Kidney (tissue), 22 donors: ENCODE measurements at places on chromosomes 4 and X.
A peak's percentile ranks its signal among the peaks of the same experiment; 100 is the strongest.

GRCh38 chr4:27711041-27711440, 850.4 kb downstream of the STIM2 start:
- DNase-seq = no peak

DNA sequence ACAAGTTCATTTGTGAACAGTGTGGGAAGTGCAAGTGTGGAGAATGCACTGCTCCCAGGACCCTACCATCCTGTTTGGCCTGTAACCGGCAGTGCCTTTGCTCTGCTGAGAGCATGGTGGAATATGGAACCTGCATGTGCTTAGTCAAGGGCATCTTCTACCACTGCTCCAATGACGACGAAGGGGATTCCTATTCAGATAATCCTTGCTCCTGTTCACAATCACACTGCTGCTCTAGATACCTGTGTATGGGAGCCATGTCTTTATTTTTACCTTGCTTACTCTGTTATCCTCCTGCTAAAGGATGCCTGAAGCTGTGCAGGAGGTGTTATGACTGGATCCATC, 5.5 kb downstream of the SPRY1 start:
- DNase-seq = no peak

DNA sequence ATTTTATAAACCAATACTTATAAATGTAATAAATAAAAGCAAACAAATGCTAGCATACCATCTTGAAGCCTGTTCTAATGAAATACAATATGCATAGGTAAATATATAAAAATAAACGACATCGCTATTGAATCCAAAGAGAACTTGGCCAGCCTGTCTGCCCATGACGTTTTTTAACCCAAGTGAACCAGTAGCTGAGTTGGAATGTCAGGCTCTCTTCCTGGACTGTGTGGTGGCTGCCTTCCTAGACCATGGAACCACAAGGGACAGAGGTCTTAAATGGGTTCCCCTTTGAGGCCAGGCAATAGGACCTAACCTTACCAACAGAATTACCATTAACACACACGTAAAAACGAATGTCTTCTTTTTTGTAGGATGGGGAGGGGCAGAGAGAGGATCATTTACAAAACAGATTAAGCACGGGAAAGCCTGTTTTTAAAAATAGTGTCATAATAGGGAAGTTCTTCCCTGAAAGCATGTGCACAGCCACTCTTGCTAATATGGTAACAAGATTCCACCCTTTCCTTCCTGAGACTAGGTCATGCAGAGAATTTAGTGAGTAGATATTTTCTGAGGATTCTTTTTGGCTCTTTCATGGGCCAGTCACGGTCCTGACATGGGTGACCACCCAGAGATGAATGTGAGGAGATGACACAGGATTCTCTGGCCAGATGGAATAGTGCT, 69.4 kb upstream of the ACSL1 start:
- no peak for DNase-seq

DNA sequence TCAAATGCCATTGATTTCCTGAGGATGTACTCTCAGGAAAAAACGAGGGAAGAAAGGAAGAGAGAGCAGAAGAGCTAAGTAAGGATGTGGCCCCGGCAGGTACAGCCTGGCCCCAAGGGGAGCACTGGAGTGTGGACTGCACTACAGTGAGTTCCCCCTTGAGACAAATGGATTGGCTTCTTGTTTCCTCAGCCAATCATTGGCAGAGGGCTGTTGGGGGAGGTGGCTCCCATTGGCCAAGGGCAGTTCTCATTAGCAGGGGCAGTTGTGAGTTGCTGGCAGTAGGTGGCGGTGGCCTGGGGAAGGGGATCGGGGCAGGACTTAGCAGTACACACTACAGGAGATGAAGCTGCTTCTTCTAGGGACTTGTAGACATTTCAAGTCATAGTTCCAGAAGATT, 24.1 kb upstream of the OCIAD2 start:
- DNase-seq = no peak

DNA sequence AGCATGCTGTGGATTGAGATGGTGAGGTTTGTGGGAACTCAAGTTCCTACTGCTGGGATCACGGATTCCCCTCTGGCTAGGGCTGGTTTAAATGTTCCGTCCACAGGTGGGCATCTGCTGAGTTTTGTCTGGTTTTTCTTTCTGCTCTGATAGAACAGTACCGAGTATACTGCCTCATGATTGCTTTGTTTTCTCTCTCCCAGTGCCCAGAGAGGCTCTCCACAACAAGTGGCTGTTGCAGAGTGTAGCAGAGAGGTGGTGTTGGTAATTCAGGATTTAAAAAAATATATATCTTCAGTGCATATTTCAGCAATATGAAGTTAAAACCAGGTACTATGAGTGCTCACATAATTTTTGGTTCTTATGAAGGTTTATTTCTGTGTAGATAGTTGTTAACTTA, 213.7 kb downstream of the TEX13C start:
- DNase-seq = no peak

GRCh38 chr4:149956678-149957077, 121.6 kb upstream of the DCLK2 start:
- no peak for DNase-seq

DNA sequence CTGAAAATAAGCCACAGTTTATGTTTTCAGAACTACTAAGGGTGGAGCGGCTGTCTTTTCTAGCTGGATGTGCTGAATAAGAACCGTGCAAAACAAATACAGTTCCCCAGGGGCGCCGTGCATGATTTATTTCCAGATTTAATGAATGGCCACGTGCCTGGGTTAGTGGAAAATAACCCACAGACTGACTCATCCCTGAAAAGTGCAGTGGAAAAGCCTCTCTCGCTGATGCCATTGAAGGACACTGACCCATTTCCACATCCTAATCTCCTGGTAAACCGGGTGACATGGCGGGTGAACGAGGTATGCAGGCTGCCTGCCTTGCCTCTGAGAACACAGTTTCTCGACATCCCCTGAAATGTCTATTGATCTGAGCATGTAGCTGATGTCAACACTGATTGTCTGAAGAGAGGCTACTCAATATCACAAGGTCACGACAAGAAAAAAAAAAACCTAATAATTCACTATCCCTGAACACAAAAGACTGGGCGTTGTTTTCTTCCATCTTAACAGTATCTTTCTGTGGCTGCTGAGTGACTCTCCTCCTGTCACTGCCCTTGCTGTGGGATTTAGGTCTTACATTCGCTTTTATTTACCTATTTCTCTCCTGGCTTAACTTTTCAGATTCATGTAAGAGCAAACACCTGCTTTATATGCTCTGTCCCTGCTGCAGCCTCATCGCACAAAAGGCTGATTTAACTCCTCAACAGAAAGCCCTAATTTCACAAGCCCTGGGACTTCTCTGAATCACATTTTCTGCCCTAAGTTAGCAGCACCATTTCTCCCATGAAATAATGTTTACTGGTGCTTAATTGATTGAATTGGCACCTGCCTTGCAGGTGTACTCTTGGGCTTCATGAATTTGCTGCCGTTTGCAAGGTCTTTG, 76.9 kb upstream of the SCOC start:
- DNase-seq = peak; percentile 52

DNA sequence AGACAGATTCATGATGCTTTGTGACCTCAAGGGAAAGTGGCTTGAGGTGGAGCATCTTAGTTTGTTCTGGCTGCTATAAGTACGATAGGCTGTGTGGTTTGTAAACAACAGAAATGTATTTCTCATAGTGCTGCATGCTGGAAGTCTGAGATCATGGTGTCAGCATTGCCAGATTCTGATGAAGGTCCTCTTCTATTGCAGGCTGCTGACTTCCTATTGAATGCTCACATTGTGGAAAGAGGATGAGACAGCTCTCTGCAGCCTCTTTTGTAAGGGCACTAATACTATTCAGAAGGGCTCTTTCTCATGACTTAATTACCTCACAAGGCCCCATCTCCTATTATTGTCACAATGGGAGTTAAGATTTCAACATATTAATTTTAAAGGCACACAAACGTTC, 1674.0 kb upstream of the PCDH7 start:
- DNase-seq = no peak

DNA sequence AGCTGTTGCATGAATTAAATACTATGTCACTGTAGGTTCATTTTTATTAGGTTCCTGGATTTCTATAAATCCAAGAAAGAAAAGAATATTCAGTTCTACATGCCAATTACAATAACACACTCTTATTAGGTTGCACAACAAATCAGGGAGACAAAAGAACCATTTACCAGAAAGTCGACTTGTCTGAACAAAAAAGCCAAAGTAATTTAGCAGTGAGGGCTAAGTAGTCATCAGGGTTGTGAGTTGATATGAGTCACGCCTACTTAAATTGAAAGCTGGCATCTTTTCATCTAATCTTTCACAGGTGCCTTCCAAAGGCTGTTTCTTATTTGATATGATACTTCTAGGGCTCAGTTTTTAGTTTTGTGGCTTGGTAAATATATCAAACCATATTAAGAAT, 25.4 kb upstream of the GNRHR start:
- no peak for DNase-seq
